Mesenteric fat pad (tissue), 1 donor: ENCODE measurements at places on chromosomes 1 and 21.

DNA sequence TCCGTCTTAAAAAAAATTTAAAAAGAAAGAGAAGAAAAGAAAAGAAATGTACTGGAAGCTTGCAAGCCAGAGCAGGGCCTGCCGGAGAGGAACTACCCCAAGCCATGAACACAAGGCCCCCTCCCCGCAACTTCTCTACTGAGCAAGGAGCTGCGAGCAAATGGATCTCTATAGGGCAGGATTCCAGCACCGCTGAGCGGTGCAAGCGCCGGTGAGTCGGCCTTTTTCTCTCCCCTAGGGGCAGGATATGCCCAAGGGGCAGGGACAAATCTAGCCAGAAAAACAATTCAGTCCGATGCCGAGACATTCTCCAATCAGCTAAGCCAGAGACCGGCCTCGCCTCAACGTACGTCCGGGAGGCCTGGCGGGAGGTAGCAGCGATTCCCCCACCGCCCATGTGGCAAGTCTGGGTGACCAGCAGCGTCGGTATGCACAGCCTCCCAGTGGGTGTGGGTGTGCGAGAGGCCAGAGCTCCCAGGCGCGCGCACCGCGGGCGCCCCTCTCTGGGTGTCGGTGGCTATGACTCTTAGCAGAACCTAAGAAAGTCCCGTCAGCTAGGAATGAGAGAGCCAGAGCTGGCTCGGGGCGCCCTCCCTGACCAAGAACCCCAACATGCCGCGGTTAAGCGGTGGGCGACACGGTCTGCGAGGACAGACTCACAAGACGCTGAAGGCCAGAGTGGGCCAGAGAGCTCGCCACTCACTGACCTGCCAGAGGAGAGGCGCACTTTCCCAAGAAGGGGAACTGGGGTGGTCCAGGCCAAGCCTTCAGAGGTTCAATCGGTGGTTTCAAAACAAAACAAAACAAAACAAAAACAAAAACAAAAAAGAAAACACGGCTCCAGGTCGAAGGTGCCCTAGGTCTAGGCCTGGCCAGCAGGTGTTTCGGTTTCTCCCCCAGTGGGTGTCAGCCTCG lies 1.9 kb downstream of the CSMD2 start:
- no peak for DNase-seq

DNA sequence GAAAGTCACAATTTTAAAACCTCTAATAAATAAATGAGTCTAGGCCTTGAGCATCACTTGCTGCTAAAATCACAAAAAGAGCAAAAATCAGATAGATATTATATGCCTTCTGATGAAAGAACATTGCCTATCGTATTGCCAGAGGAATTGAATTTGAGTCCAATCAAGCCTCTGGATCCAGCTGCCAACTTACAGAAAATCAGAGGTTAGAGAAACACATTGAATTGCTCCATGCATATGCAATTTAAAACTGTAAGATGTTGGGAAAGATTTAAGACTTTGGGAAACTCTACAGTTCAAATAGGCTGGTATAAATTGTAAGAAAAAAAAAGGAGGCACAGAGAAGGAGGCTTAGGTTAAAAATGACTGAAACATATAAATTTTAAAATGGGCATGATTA lies 93.5 kb downstream of the TM2D1 start:
- DNase-seq = no peak

GRCh38 chr1:70057500-70057899 lies 147.9 kb downstream of the LRRC40 start:
- DNase-seq = no peak

GRCh38 chr21:41636636-41637630 lies 129.0 kb upstream of the TMPRSS2 start:
- DNase-seq = peak; percentile 51

GRCh38 chr1:53090227-53091147 lies 28.5 kb downstream of the PODN start:
- no peak for DNase-seq

GRCh38 chr1:43434256-43434655 lies 19.5 kb downstream of the HYI start:
- DNase-seq = peak; percentile 47

DNA sequence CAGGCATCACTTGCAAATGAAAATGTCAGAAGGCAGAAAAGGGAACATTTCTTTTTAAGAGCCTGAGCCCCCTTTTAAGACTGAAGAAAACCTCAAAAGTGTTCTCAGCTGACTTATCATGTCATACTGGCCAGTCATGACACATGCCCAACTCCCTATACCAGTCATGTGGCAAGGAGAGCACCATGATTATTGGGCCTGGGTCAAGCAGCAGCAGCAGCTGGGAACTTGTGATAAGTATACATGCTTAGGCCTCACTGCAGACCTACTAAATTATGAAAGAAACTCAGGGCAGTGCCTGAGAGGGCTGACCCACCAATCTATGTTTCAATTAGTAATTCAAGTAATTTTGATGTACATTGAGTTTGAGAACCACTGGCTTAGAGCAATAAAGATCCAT lies 8.6 kb downstream of the RO60 start:
- DNase-seq = no peak

DNA sequence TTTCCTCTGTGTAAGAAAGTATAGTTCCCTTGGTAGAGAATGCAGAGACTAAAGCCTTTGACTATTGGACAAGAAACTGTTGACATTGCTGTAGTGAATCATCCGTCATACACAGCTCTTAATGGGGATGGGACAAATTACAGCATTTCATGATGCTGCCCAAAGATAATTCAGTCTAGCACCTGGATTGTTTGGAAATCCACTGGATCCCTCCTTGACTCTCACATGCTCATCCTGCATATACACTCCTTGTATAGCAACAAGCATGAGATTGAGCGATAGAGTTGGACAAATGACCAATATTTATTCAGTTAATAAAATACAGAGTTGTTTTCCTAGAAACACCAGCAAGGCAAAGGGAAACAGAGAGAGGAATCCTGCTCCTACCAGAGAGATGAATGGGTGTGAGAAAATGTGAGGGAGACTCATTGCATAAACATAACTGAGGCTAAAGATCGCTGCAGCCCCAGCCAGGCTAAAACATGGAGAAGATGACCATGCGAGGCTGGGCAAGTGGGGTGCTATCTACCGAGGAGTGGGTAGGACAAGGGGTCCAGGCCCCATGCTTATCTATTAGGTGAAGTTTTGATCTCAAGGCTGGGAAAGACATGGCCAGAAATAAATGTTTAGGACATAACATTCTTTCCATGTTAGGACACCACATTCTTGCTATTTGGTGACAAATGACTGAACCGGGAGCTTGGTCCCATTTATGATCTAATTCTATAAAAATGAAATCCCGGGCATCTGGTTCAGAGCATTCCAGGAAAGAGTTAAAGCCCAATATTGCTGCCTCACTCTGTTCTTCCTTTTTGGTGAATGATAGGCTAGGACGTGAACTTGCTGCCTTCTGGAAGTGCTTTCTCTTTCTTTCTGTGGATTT lies 153.2 kb downstream of the TGFB2 start:
- no peak for DNase-seq
